ENCODE measurements at places on chromosomes 1 and 21.

GRCh38 chr1:24089743-24090555 lies 22.0 kb downstream of the MYOM3 start:
- no peak for DNase-seq

GRCh38 chr1:232902774-232903350 lies 47.5 kb upstream of the NTPCR start:
- DNase-seq, result no peak

DNA sequence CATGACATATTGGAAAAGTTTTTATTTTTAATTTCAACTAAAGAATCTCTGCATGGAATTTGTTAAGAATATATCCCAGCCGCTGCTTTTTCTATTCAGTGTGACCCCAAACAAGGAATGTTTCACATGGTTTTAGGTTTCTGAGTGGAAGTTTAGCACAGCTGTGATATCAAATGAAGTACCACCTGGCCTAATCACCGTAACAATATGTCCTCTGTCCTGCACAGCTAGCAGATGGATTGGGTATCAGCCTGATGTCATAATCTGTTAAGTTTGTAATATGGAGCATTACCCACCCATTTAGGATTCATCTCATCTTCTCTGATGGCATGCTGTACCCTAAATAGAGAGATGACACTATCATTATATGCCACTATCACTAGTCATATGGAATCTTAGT lies 963.7 kb upstream of the ADGRL2 start:
- no peak for DNase-seq

DNA sequence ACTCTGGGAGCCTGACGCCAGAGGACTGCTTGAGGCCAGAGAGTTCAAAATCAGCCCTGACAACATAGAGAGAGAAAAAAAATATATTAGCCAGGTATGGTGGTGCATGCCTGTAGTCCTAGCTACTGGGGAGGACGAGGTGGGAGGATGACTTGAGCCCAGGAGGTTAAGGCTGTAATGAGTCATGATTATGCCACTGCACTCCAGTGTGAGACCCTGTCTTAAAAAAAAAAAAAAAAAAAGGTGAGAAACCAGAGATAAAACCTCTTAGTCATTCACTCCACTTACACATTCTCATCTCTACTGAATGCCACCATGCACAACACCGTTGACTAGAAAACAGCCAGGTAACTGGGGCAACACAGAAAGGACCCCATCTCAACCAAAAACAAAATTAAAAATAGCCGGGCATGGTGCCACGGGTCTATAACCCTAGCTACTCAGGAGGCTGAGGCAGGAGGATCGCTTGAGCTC lies 178.1 kb downstream of the SLC45A1 start:
- DNase-seq, result no peak

GRCh38 chr1:154186852-154187501 lies 4.9 kb downstream of the TPM3 start:
- no peak for DNase-seq

DNA sequence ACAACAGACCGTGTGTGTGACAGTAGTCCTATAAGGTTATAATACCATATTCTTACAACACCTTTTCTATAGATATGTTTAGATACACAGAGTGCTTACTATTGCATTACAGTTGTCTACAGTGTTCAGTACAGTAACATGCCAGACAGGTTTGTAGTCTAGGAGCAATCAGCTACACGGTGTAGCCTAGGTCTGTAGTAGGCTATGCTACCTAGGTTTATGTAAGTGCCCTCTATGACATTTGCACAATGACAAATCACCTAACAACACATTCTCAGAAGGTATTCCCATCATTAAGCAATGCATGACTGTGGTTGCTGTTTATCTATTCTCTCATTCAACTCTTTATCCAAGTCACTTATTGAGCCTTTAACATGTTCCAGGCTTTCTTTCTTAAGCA lies 1.8 kb upstream of the WLS start:
- DNase-seq, result no peak

DNA sequence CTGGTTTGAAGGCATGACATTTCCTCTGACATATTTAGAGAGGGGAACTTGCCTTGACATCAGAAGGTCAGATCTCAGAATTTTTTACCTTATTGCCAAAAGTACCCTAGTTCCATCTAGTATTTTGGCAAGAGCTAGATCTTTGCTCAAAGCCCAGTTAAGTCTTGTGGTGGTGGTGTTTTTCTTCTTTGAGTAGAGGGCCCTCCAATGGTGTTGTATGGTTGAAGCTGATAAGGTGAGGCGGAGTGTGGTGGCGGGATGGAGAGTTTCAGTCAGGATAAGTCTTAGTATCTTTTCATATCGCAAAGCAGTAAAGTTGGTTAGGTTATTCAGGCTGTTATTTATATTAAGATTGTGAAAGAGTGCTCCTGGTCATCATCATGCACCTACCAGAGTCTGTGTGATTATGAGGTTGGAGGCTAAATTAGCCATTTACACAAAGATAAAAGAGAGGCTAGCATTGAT lies 20.1 kb upstream of the MACF1 start:
- no peak for DNase-seq

GRCh38 chr21:25381936-25382452 lies 225.3 kb downstream of the MRPL39 start:
- DNase-seq, result no peak

- no peak for DNase-seq
Measured at GRCh38 chr1:224212618-224213061, 29.6 kb downstream of the DEGS1 start.

DNA sequence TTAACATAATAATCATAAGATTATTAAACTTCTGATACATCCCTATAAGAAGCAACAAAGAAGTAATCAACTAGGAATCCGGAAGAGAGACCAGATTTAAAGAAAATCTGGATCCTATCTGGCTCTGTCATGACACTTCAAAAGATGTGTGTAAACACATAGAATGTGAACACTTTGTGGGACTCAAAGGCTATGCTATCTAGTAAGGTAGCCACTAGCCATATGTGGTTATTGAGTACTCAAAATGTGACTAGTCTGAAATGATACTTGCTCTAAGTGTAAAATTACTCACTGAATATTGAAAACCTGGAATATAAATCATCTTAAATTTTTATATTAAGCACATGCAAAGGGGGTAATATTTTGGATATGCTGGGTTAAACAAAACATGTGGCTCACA lies 8.7 kb downstream of the FUBP1 start:
- no peak for DNase-seq

GRCh38 chr1:91757763-91758460 lies 128.0 kb downstream of the TGFBR3 start:
- no peak for DNase-seq

DNA sequence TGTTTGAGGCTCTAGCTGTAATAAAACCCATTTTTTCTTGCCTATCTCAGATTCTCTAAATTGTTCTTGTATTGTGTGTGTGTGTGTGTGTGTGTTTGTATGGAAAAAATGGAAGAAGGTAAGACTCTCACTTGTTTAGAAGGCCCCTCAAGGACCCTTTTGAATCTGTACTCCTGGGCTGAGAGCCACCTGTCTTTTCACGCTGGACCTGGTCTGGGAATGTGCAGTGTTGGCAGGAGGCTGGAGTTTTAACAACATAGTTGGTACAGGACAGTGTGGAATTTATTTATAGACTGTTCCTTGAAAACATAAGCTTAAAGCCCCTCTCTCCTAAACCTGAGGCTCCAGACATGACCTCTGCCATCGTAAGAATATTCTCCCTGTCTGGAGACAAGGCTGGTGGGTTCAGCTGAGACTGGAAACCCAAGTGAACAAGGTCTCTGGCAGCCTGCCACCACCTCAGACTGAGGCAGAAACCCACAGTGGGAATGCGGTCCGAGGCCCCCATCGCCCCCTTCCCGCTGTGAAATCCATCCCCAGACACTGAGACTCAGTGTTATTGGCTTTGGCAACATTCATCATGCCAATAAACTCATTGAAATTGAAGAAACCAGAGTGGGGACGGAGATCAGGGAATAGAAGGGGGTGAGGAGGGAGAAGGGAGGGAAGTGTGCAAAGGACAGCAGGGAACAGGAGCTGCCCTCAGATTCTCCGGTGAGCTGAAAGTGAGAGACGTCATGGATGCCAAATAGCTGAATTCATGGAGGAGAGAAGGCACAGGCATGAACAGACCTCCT lies 24.6 kb upstream of the PLXNA2 start:
- DNase-seq, result no peak

- no peak for DNase-seq
Measured at GRCh38 chr1:28509705-28510272, 3.9 kb downstream of the RCC1 start.

DNA sequence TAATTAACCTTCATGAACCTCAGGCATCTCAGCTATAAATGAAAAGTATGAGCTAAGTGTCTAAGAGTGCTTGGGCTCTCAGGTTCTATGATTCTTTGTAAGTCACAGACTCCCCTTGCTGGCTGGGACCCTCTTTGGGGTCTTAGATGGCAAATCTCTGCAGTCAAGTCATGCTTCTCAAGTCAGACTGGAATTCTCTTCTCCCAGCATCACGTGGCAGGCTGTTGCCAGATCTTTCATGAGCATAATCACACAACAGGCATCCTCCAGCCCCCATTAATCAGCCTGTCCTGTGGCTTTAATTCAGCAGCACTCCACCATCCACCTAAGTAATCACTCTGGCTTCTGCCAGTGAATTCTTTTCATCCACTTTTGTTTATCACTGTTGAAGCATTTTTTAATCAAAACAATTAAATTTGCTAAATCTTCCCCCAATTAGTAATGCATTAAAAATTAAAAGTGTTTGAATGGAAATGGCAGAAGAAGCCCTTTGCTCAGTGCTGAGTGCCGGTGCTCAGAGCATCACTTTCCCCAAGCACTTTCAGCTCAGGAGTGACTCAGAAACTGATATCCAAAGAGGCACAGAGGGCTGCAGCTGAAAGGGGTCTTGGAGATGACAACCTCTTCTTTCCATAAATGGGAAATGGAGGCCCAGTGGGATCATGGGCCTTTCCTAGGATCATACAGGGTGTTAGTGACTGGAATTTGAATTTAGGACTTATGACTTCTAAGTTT lies 50.2 kb downstream of the C8A start:
- DNase-seq, result no peak

DNA sequence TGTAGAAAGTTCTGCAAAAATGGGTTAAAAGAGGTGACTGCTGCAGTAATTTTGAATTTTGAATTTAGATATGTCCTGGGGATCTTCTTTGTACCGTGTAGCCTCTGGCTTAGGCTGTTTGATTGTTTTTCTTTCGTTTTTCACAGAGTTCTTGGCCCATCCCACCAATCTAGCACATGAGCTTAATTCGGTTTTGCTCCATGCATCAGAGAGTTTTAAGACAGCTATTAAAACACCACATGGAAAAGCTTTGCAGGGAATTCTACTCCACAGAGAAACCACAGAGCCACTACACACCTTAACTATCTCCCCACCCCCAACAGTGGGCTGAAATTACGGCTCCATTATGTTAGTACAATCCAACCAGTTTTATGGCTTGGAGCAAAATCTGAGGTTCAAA lies 25.5 kb downstream of the SPAG17 start:
- no peak for DNase-seq

GRCh38 chr21:41845310-41846032 lies 33.7 kb downstream of the PRDM15 start:
- no peak for DNase-seq

- DNase-seq, result no peak
Measured at GRCh38 chr1:110040548-110040947, 6.1 kb downstream of the STRIP1 start.

- no peak for DNase-seq
Measured at GRCh38 chr1:241842565-241842964, 5.4 kb upstream of the EXO1 start.

GRCh38 chr1:61301824-61302657 lies 219.7 kb downstream of the NFIA start:
- DNase-seq, result no peak

- no peak for DNase-seq
Measured at GRCh38 chr1:20125100-20125499, 5.8 kb upstream of the PLA2G2D start.

DNA sequence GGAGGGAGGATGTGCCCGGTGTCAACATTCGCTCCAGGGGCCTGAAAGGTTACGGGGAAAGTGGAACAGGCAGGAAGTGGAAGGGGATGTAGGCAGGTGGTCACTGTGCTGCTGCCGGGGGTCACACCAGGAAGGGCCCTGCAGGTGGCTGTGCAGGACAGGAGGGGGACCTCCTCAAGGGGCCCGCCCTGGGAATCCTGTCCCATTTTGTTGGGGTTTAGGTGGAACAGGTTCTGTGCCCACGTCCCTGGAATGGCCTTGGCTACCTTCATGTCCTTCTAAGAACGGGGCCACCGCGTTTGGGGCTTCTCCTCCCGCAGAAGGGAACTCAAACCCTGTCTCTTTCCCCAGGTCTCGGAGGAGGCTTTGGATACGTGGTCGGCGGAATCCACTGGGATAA lies 11.9 kb downstream of the SLC45A1 start:
- DNase-seq, result no peak
